Mucosa of gallbladder (tissue), 1 donor: ENCODE measurements at places on chromosomes 1 and 21. TPM values are rescaled to one million over a fixed set of nuclear protein-coding genes. Genes with fewer than 3 reads are reported as not detected.

DNA sequence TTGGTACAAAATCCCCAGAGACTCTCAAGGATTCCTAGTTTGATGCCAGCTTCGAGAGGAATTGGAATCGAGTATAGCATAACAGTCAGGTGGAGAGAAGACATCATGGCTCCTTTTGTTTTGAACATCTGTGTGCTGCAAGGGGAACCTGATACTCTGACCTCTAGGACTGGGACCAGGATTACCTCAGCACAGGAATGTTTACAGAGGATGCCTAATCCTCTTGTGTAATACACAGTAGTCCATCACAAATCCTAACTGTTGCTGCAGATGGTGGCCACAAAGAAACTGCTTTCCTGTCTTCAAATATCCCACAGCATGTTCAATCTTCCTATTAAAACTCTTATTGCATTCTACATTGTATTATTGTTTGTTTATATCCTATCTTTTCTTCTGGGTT, 111.8 kb upstream of the PRMT6 start:
- no peak for DNase-seq

Gene SIK1
- 33.5 TPM for total RNA-seq

Gene ENAH
- 258 TPM for total RNA-seq

Gene PTGFR
- 4.3 TPM for total RNA-seq

Gene ADORA3
- 15.8 TPM for total RNA-seq
